Hematopoietic multipotent progenitor cell treated with erythropoietin and hydrocortisone succinate and interleukin-3 and kit ligand, for 4 days (in vitro differentiated cells): ENCODE measurements at places on chromosomes 16 and 17.
A peak's percentile ranks its signal among the peaks of the same experiment; 100 is the strongest.

DNA sequence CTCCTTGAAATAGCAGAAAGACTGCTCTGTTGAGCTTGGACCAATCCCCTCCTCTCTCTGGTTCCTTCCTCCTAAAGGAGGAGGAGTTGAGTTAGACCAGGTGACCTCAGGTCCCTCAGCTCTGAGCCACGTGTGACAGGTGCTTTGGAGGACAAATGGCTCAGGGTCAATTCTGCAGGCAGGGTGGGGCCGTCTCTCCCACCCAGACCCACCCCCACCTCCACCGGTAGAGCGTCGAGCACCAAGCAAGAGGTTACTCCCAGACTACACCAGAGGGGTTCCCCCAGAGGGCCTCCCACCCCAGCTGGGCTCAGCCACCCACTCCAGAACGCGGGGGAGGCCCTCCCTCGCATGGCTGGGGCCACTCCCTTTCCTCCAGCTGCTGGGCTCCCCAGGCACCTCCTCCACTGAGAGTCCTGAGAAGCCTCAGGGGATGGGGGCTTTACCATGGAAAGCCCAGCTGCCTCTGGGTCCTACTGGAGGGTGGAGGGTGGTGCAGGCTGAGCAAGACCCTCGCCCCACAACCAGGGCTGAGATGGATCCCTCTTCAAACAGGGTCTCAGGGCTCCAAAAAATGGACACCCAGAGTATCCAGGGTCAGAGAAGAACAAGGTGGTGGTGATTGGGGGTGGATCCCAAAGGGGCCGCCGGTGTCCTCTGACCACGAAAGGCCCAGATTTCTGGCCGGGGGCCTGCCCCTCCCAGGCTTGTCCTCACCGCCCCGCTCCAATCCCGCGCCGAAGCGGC, 7.6 kb downstream of the MYO1C start:
- DNase-seq: peak; percentile 74

GRCh38 chr16:73047221-73047535, 750 bp downstream of the ZFHX3 start:
- DNase-seq: no peak

- peak; percentile 42 for DNase-seq
Observed at GRCh38 chr16:585351-585750, 4.5 kb upstream of the RAB40C start.

- peak; percentile 63 for DNase-seq
Observed at GRCh38 chr17:31580706-31581490, 189.4 kb downstream of the RAB11FIP4 start.

- DNase-seq: no peak
Observed at GRCh38 chr16:77308163-77308561, 109.0 kb downstream of the SYCE1L start.

DNA sequence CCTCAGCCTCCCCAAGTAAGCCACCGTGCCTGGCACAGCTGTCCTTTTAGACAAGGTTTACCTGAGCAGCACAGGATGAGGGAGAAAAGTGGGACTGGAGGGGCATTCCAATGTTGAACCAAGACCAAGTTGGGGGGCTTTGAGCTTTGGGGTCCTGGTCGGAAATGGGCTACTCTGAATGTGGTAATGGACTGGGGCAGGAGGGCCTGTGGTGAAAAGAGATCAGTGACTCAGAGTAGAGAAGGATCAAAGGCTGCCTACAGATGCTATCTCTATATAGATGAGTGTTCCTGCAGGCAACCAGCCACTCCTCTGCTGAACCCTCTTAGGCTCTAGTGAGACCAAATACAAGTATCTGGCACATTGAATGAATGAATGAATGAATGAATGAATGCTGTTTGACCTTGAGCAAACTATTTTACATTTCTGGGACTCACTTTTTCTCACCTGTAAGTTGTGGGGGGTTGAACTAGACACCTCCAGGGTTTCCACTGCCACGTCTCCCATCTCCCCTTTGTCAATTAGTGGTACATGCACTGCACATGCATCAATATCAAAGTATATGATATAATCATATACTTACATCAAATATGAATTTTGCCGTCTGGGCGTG, 26.3 kb upstream of the ETV4 start:
- DNase-seq: no peak

DNA sequence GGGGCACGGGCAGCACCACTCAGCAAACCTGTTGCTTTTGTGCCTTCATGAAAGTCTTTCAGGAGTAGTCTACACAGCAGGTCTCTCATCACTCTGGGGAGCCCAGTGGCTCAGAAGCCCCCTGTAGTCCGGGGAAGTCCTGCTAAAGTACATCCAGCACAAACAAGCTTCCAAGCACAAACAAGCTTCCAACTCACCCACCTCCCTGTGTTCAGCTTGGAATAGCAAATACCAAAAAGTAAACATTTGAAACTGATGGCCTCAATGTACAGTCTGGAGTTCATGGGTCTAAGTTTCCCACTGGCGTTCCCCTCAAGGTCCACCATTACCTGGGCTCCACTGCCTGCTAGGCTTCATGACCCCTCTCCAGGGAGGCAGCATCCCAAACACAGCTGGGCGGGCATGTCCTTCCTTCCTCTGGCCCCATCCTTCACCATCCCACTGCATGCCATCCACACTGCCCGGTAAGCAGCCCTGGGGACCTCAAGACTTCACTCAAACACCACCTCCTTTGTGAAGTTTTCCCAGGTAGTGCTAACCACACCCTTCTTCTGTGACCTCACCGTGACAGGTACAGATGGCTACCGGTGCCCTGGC, 62.8 kb upstream of the SIAH1 start:
- no peak for DNase-seq

DNA sequence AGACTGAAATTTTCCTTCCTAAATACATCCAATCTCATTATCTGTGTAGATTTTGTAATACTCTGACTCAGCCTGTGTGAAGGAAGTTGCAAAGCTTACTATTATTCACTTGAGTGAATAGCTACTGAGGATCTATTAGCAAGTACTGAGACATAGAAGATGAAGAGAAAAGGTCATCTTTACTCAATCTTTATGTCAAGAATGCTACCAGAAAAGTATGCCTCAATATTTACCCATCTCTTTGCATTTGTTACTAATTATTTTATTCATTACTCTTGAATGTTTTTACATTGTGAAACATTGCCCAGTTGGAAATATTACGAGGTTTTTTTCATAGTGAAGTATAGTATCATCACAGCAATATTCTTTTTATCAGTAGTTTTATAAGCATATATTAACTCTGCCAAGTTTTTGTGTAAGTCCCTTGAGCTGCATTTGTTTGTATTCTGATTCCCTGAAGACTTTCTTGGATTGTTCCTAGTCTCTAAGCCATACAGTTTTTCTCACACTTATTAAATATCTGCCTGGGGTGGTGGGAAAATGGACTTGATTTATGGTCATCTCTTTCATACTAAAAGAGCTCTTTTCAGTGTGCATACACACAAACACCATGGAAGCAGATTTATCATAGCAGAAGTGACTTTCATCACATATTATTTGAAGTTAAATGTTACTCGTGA, 110.4 kb downstream of the MRTFB start:
- DNase-seq: peak; percentile 38

- no peak for DNase-seq
Observed at GRCh38 chr17:82830249-82830661, 9.6 kb downstream of the ZNF750 start.

GRCh38 chr17:1648173-1648962, 1.3 kb downstream of the RILP start:
- peak; percentile 63 for DNase-seq

DNA sequence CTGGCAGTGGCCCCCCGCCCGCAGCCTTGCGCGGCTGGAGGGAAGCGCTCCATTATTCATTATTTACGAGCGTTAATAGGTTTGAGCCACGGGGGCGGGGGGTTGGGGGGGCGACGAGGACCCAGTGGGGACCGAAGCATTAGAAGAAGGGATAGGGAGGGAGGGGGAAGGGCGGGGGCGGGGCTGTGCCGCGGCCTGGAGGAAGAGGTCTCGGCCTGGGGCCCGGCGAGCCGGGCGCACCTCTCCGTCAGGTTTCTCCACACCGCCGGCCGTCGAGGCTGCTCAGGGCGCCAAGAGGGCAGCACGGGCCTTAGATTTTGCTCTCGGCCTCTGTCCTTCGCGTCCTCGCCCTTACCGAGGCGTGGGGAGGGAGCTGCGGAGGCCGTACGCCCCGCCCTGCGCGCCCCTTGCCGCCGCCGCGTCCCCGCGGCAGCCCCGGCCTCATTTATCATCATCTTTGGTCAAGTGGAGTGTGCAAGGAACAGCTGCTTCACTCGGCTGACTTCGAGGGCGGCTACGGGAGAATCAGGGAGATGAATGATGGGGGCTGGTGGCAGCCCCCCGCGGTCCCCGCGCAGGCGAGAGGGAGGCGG, 54.2 kb downstream of the SREBF1 start:
- peak; percentile 30 for DNase-seq

GRCh38 chr17:13395862-13396261, 205.9 kb downstream of the HS3ST3A1 start:
- no peak for DNase-seq

GRCh38 chr17:35804658-35805192, 4.6 kb upstream of the TAF15 start:
- DNase-seq: peak; percentile 97

DNA sequence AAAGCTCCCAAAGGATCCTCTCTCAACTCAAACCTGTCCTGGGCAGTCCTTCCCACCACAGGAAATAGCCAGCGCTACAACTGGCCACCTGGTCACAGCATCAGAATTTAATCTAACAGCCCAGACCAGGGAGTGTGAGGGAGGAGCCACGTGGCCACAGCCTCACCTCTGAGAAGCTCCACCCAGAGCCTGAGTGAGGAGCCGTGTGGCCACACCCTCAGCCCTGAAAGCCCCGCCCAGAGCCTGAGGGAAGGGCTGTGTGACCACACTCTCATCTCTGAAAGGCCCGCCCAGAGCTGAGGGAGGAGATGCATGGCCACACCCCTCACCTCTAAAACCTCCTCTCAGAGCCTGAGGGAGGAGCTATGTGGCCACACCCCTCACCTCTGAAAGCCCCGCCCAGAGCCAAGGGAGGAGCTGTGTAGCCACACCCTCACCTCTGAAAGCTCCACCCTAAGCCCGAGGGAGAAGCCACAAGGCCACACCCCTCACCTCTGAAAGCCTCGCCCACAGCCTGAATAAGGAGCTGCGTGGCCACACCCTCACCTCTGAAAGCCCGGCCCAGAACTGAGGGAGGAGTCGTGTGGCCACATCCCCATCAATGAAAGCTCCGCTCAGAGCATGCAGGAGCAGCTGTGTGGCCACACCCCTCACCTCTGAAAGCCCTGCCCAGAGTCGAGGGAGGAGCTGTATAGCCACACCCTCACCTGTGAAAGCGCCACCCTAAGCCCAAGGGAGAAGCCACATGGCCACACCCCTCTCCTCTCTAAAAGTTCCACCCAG, 28.6 kb downstream of the SLC38A8 start:
- DNase-seq: peak; percentile 97

DNA sequence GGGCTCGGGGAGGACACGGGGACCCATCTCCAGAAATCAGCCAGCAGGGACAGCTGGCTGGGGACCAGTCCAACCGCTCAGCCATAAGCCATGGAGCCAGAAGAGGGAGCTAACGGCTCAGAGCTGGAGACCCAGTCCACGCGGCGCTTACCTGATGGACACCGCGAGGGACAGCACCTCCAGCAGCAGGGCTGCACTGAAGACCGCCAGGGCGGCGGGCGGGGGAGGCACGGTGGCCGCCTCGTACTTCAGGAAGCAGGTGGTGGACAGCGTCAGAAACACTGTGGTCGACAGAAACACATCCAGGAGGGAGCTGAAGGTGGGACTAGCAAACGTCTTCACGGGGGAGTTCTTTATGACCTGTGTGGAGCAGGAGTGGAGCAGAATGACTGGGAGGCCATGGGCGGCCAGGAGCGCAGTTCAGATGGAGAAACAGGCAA, 102.6 kb upstream of the CREBBP start:
- DNase-seq: peak; percentile 70

GRCh38 chr17:6450926-6451832, 6.9 kb downstream of the PIMREG start:
- peak; percentile 73 for DNase-seq

GRCh38 chr16:3020247-3020603, at the start of gene TNFRSF12A:
TSS of gene TNFRSF12A (plus strand) at chr16:3020368. CDS start at chr16:3020398, 30 bp downstream.
- DNase-seq: peak; percentile 93

GRCh38 chr16:27966756-27967155, 96.8 kb downstream of the GSG1L start:
- DNase-seq: peak; percentile 43

DNA sequence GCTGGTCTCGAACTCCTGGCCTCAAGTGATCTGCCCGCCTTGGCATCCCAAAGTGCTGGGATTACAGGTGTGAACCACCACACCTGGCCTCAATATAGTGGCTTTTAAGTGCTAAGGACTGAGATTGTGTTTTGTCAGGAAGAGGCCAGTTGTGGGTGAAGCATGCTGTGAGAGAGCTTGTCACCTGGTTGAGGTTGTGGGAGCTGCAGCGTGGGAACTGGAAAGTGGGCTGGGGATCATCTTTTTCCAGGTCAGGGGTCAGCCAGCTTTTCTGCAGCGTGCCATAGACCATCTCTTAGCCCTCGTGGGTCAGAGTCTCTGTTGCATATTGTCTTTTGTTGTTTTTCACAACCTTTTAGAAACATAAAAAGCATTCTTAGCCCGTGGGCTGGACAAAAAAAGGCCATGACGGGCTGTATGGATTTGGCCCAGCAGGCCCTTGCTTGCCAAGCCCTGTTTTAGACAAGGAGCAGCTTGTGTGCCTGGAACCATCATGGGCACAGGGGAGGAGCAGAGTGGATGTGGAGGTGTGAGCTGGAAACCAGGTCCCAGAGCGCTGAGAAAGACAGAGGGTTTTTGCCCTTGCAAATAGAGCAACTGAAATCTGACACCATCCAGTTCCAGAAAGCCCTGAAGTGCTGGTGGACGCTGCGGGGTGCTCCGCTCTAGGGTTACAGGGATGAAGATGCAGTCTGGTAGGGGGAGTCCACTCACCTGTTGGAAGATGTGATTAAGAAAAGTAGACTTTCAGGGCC, 5.5 kb downstream of the BIRC5 start:
- no peak for DNase-seq

- no peak for DNase-seq
Observed at GRCh38 chr16:64122177-64122576, 999.7 kb downstream of the CDH11 start.

- no peak for DNase-seq
Observed at GRCh38 chr16:69093974-69094373, 11.5 kb upstream of the HAS3 start.

GRCh38 chr17:13420418-13420826, 181.3 kb downstream of the HS3ST3A1 start:
- no peak for DNase-seq

DNA sequence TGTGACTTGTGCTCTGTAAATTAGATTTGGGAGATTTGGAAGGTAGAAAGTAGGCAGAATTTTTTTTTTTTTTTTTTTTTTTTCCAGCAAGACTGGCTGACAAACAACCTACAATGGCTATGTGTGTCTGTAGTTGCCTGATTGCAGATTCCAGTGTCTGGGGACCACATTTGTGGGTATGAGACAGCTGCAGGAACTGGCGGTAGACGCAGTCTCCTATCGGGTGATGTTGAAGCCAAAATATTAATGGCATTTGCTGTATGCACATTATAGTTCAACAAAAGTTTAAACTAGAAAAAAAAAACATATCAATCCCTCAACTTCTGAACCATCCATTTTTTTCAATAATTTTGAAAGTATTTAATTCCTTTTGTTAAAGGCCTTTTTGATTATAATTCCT, 665.2 kb downstream of the TOX3 start:
- no peak for DNase-seq

- DNase-seq: no peak
Observed at GRCh38 chr17:4520060-4520893, 21.6 kb downstream of the SPNS2 start.

- peak; percentile 80 for DNase-seq
Observed at GRCh38 chr17:3870871-3871306, 22.0 kb downstream of the CAMKK1 start.

- DNase-seq: no peak
Observed at GRCh38 chr17:64065161-64065560, 44.7 kb upstream of the ICAM2 start.
